BE2C (cell line): ENCODE measurements at places on chromosomes 11 and 22.

DNA sequence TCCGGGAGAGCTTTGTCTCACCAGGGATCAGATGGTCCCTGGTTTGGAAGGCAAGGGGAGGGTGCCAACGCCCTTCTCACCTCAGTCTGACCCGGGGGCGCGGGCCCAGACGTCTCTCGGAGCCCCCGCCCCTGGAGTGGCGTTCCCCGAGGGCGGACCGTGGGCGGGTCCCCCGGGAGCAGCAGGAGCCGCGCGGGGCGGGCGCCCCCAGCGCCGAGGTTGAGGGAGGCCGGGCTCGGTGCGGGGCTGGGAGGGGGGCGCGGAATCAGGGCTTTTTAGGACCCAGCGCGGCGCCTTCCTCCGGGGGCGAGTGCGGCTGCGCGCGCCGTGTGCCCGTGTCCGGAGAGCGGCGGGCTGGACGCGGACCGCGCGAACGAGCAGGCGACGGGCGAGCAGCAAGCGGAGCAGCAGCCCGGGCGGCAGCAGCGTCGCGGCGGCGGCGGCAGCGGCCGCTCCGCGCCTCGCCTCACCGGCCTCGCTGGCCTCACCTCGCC is at the start of gene KCNC1:
Gene KCNC1 (plus strand): TSS at position 364 of the 494 bp plus-strand sequence. CDS start 1,222 bp downstream, outside the sequence.
- peak; percentile 73 for DNase-seq

- DNase-seq: no peak
Measured at GRCh38 chr11:114811971-114812370, 133.6 kb downstream of the NXPE2 start.

DNA sequence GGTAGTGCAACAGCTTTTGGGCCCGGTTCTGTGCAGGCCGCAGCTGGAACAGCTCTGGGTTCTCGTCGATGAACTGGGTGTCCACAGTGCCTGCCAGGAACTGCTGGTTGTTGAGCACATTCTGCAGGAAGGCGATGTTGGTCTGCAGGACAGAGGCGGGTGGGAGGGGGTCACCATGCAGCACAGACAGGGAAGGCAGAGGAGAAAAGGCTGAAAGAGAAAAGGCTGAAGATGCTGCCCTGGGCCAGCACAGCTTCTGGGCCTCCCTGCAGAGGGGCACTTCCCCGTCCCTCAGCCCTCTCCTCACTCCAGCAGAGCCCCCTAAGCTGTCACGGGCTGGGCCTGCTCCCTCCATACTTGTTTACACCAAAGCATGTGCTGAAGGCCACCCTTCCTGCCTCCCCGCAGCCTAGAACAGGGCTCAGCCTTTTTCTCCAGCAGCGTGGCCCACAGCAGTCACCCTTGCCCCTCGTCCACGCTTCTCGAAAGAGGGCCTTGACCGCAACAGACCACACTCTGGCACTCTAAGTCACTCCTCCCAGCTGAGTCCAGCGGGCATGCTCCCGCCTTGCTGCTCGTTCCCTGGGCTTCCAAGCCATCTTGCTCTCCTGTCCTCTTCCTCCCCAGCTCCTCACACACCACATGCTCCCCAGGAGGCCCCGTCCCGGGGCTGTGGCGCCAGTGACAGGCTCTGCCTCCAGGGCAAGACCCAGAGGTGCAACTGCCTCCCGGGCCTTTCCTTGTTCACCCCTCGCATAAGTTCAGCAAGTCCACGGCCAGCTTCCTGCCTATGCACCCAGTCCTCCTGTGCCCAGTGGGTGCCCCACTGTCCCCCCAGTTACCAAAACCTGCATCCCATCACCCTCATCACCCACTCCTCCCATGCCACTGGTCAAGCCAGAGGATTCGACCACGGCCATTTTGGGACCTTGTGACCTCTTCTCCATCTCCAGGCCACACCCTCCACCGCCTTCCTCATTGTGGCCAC is 3.3 kb upstream of the LRFN4 start:
- DNase-seq: no peak

- DNase-seq: peak; percentile 2
Measured at GRCh38 chr11:3158131-3158591, 6.9 kb downstream of the OSBPL5 start.

DNA sequence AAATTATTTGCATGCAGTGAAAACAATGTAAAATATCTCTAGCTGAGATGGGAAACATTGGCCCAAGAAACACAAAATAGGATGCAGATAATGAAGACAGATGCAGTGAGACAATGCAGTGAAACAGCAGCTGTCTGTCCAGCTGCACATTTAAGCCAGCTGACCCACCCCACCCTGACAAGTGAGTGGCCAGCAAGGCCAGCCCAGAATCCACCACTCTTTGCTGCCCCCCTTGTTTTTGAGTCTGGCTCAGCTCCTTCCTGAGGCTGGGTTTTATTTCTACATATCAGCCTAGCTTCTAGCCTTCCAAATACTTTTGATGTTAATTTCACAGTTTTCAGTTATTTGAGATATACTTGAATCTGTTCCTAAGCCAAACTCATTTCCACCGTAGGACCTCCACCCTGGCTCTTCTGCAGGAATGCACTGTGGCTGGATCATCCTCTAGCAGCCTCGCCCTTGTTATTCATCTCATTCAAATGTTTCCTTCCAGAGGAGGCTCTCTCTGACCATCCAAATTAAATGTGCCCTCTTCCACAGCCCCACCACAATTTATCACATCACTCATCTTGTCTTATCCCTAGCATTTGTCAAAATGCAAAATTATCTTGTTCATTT is 154.1 kb upstream of the POU2AF2 start:
- DNase-seq: no peak

DNA sequence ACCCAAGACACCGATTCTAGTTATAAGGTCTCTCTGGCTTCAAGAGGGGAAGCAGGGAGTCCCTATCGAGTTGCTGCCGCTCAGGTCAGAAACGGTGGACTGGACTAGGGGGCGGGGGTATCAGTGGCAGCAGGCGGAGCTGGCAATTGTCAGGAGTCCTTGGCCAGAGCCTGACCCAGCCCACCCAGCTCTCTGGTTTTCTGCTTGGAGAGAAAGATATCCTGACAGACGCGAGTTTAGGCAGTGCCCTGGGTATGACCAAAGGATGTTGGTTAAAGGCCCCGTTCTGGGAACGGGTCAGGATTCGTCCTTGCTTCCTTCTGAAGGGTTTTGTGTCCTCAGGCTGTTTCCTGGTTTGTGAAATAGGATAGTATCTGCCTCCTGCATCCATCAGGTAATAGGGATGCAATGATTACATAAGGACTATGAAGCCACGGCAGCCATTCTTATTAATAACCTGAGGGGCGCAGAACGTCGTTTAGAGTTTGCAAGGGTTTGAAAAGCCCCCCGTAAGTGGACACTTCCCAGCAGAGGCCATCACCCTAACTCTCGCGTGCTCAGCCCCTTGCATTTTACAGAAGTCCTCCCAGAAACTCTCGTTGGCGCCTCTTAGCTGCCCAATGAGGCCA is 700 bp upstream of the DEPDC5 start:
- peak; percentile 85 for DNase-seq

GRCh38 chr11:110526323-110526722 is 96.6 kb downstream of the FDX1 start:
- DNase-seq: no peak

- DNase-seq: no peak
Measured at GRCh38 chr11:78190374-78190773, 1.7 kb downstream of the USP35 start.

DNA sequence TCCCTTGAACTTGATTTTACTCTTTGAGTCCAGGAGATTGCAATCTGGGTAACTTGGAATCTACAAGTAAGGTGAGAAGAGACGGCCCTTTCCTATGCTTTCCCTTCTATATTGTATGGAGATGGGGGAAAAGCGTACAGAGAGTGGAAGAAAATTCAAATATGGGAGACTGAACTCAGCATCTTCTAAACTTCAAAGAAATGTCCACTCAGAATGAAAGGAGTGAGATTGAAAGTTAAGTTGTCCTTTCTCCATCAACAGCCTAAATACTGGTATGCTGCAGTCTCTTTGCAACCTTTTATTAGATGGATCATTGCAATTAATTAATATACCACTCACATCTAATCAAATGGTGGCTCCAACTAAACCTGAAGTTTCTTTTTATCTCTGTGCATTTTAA is 6.4 kb upstream of the EXPH5 start:
- no peak for DNase-seq

- no peak for DNase-seq
Measured at GRCh38 chr11:123428116-123428715, 1.9 kb upstream of the GRAMD1B start.

GRCh38 chr11:58164389-58164788 is 24.5 kb upstream of the OR9Q2 start:
- DNase-seq: no peak

DNA sequence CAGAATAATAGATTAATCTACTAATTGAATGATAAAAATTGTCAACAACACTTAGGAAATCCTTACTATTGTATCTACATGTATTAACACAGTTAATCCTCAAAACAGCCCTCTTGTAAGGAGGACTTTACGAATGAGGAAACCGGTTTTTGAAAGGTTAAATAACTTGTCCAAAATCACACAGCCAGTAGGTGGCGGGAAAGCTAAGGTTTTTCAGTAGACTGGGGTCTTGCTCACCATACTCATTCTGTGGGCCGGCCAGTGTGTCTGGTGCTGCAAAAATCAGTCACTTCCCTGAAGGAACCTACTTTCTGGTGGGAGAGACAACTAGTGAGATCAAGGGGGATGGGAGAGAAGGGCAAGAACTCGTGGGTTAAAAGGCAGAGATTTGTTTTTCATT is 3.8 kb downstream of the DCPS start:
- peak; percentile 60 for DNase-seq

DNA sequence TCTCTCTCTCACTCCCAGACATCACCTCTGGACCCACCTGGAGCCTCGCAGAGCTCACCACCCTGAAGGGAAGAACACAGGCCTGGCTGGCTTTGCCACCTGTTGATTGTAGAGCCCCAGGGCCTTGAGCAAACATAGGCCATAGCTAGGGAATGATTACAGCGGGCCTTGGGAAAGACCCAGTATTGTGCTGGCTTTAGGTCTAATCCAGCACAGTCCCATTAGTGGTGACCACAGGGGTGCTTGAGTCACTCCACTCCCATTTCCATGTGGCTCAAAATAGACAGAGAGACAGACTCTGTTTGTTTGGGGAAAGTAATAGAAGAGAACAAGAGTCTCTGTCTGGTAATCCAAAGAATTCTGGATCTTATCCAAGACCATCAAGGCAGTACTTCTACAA is 42.7 kb upstream of the FAM181B start:
- DNase-seq: no peak

GRCh38 chr22:30008401-30008800 is 71.9 kb upstream of the HORMAD2 start:
- no peak for DNase-seq

DNA sequence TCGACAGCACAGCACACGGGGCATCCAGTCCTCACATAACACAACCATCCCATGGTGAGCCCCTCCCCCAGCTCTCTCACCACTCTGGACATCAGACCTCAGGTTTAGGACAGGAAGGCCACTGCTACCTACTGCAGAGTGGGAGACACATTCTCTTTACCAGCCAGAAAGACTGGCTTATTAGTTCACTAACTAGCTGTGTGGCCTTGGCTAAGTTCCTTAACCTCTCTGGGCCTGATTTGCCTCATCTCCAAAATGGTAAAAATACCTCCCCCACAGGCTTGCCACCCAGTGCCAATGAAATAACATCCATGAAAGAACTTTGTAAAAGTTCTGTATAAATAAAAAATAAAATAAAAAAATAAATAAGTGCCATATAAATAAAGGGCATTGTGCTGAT is 32.1 kb downstream of the USH1C start:
- DNase-seq: no peak

- DNase-seq: no peak
Measured at GRCh38 chr22:42262964-42263363, 7.5 kb downstream of the TCF20 start.

DNA sequence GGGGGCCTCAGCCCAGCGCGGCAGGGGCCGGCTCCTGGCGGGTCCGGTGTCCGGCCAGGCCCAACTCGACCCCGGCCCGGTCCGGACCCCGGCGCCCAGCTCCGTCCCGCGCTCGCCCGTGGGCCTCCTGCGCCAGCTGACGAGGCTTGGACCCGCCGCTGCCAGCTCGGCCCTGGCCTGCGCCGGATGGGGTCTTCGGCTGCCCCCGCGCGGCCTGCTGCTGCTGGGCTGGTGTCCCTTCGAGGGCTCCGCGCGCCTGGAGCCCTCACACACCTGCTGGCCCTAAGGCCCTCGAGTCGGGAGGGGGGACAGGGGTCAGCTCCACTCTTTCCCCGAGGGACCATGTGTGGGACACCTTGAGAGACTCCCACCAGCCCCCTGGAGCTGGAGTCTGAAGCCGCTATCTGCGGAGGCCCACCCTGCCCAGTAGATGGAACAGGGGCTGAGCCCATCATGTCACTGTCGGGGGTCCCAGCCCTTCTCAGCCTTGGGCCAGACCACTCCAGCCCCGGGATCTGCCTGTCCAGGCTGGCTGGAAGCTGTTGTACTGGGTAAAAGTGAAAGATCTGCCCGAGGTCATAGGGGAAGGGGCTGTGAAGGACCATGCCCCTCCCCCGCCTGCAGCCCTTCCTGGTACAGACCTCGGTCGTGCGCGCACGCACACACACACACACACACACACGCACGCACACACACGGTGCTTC is 768 bp upstream of the CDKN1C start:
- peak; percentile 45 for DNase-seq

DNA sequence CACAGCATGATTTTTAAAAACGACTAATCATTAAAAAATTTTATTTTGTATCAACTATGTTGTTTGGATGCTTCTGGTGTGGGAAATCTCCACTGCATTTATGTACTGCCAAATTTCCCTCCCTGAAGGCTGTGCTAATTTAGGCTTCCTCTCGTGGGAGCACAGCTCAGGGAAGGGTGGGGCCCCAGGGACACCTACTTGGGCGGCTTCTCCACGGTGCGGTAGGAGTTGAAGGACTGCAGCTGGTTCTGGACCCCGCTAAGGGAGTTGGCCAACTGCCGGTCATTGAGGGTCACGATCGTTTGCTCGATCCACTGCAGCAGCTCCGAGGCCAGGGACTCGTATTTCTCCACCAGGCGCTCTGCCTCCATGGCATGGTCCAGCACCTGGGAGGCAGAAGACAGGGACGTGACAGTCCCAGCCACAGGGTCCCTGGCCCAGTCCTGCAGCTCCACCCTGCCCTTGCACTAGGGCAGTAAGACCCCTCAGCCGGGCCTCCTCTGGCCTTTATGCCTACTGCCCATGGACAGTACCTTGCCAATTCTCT is 18.6 kb downstream of the SPTBN2 start:
- no peak for DNase-seq

DNA sequence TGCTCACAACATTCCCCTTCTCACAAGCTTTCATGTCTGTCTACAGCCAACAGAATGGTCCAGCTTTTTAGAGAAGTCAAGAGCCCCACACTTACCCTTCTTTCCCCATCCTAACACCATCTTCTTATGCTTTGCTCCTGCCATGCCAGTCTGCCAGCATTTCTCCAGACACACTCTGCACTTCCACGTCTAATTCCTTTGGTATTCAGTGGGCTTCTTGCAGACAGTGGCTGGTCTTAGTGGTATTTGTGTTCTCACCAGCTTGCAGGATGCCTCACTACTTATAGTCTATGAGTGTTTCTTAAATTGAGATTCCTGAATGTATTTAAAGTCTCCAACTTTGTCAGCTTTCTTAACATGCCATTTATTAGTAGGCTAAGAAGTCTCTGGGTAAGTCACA is 154.4 kb downstream of the BBOX1 start:
- DNase-seq: no peak

GRCh38 chr11:84227970-84228665 is 942.0 kb upstream of the CCDC90B start:
- DNase-seq: no peak

- DNase-seq: no peak
Measured at GRCh38 chr11:64320556-64320955, 2.6 kb downstream of the PRDX5 start.
